ENCODE measurements at places on chromosomes 13 and 19.

GRCh38 chr19:29499261-29499920 lies 26.4 kb upstream of the VSTM2B start:
- DNase-seq: no peak

DNA sequence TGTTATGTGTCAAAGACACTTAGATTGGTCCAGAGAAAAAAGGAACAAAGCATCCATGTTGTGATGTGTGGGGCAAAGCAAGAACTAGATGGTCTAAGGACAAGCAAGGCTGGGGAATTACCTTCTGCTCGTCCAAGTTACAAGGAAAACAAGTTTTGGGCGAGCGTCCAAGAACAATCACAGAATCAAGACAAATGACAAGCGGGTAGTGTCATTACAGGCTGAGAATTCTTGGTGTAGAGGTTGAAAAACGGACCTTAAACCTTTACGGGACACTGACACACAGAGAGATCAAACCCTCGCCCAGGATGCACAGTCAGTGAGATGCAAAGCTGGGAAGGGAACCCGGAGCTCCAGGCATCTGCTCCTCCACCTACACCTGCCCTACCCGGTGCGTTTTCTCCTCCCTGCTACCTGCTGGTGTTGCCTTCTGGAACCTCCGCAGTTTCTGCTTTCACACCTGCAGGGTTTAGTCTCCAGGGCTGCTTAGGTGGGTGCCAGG lies 515 bp upstream of the ZNF324B start:
- DNase-seq: no peak

GRCh38 chr13:102097708-102098107 lies 304.1 kb downstream of the FGF14 start:
- DNase-seq: no peak

DNA sequence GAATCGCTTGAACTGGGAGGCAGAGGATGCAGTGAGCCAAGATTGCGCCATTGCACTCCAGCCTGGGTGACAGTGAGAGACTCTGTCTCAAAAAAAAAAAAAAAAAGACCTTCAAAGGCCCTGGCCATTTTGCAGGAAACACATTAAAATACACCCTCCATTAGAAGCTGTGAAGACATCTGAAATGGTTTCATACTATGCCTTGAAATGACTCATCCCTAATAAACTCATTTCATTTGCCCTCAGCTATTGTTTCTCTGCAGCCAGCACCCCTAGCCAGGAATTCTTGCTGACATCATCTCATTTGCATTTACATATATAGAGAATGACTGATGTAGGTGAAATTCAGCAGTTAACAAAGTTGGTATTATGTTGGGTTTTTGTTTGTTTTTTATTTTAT lies 8.7 kb downstream of the EML2 start:
- peak; percentile 95 for DNase-seq

GRCh38 chr13:45374917-45375316 lies 33.9 kb upstream of the TPT1 start:
- no peak for DNase-seq

DNA sequence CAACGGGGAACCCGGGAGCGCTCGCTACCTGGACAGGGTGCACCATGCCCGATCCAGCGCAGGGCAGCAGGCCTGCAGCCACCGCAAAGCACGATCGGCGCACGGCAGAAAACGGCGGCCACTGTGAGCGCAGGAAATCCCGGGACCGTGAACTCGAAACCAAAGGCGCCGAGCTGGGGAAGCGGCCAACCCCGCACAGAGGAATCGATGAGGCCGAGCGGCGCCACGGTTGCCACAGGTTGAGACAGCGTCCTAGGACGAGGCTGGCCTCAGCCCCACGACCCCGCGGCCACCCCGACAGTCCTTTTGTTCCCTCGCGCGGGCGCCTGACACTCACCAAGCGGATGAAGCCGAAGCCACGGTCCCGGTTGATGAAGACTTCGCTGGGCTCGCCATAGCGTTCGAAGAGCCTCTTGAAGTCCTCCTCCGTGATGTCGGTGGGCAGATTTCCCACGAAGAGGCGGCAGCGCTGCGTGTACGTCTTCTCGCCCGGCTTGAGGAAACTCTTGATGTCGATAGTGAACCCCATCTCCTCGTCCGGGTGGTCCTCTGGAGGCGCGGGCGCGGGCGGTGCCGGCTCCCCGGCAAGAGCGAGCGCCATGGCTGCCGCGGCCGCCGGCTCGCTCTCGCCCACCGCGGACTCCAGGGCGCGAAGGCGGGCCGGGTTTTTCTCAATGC lies 557 bp downstream of the PSPC1 start:
- no peak for DNase-seq

GRCh38 chr19:8680676-8681344 lies 17.8 kb downstream of the ACTL9 start:
- DNase-seq: no peak

DNA sequence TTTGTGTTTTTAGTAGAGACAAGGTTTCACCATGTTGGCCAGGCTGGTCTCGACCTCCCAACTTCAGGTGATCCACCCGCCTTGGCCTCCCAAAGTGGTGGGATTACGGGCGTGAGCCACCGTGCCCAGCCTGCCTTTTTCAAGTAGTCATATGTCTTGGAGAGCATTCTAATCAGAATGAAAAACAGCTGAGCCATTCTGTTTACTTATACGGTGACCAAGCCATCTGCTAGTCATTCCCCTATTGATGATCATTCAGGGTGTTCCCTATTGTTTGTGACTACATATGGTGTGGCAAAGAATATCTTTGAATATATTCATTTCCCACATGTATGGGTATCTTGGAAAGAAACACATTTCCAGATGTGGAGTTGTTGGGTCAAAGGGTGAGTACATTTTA lies 17.2 kb downstream of the BLOC1S3 start:
- DNase-seq: no peak

- DNase-seq: no peak
Measured at GRCh38 chr13:100917011-100917410, 242.4 kb upstream of the TMTC4 start.

- DNase-seq: no peak
Measured at GRCh38 chr19:8815780-8816179, 16.3 kb downstream of the ZNF558 start.

- DNase-seq: no peak
Measured at GRCh38 chr19:38402623-38402966, 298 bp upstream of the FAM98C start.

DNA sequence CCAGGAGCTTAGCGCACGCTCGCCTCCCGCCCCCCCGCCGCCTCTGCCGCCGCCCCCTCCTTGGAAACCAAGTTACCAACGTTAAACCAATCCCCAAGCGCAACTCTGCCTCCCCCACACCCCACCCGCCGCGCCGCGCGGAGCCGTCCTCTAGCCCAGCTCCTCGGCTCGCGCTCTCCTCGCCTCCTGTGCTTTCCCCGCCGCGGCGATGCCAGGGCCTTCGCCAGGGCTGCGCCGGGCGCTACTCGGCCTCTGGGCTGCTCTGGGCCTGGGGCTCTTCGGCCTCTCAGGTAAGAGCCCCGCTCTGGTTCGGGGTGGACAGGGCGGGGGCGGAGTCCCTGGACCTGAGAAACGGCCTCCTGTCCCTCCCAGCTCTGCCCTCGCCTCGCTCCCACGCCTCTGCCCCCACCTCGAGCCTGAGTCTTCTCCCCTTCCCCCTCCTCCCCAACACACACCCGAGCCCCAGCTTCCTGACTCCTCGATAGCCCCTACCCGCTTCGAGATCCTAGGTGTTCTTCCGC lies at the start of gene ICAM5:
Gene ICAM5, plus strand, starts transcription at position 117 of the 521 bp plus-strand sequence. Its CDS starts 92 bp downstream, at position 209.
- no peak for DNase-seq

GRCh38 chr13:28794396-28794795 lies 25.7 kb upstream of the MTUS2 start:
- DNase-seq: no peak

DNA sequence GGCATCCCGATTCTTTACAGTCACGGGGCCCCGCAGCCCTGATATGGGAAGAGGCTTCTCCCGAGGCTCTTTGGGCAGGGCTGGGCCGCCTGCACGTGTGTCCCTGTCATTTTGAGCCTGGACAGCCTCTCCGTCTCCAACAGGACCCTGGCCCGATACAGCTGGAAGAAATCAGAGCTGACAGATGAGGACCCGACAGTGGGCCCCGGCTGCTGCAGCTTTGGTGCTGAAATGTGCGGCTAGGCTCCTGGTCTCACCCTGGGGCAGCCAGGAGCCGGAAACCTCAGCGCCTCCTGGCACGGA lies 3.2 kb downstream of the PIAS4 start:
- DNase-seq: no peak

- DNase-seq: no peak
Measured at GRCh38 chr13:83272076-83272475, 610.2 kb downstream of the SLITRK1 start.

Data from epithelial cell of prostate (primary cell).